ENCODE measurements at places on chromosomes 13 and 19.

GRCh38 chr19:7799640-7800355, 30.2 kb upstream of the EVI5L start:
- peak; percentile 28 for DNase-seq

DNA sequence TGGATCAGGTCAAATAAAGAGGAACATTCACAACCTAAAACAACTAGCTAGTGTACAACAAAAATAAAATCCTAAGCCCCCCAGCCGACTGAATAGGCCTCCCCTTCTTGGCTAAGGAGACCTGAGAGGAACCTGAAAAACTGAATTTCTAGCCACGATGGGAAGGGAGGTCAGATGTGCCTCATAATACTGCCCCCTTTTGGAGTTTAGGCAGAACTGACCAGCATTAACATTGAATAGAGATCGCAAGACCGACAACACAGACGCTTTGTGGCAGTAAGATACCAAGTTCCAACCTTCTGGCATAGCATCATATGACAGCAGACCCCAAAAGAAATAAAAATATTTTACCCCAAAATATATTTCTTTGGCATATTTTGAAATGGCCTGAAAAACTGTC, 15.9 kb downstream of the CBY2 start:
- no peak for DNase-seq

DNA sequence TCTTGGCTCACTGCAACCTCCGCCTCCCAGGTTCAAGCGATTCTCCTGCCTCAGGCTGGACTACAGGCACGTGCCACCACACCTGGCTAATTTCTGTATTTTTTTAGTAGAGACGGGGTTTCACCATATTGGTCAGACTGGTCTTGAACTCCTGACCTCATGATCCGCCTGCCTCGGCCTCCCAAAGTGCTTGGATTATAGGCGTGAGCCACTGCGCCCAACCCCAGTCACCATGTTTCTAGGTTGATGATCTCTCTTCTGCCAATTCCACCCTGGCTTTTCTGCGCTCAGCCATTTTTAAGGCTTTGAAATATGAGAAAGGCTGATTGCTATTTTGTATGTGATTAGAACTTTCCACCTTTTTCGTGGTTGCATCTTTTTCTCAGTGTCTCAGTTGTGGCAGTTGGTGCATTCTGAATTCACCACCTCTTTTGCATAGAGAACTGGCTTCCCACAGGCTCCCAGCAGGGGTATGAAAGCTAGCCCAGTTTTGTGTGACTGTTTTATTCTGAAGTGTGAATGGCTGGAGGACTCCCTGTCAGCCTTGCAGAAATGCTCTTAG, 15.5 kb downstream of the CEACAM1 start:
- no peak for DNase-seq

- no peak for DNase-seq
These were observed 905.5 kb downstream of the UQCRFS1 start for GRCh38 chr19:28307487-28307886.

- no peak for DNase-seq
These were observed 24.7 kb downstream of the CILP2 start for GRCh38 chr19:19562665-19563347.

DNA sequence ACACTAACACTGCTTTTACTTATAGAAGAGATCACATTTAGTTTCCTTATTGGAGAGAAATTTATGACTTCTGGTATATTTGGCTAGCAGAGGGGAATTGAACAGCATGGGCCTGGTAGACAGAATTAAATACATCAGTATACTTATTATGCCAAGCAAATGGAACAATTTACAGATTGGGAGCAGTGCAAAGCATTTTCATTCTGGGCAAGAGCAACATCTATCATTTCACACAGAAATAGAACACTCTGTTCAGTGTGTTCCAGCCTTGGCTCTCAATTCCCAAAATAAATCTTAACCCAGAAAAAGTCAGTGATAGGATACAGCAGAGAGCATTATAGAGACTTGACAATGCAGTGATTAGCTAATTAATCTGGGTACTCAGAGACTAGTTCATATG, 604.0 kb upstream of the SLITRK6 start:
- no peak for DNase-seq

GRCh38 chr19:11495481-11495880, 10.2 kb downstream of the ZNF653 start:
- DNase-seq, result no peak

DNA sequence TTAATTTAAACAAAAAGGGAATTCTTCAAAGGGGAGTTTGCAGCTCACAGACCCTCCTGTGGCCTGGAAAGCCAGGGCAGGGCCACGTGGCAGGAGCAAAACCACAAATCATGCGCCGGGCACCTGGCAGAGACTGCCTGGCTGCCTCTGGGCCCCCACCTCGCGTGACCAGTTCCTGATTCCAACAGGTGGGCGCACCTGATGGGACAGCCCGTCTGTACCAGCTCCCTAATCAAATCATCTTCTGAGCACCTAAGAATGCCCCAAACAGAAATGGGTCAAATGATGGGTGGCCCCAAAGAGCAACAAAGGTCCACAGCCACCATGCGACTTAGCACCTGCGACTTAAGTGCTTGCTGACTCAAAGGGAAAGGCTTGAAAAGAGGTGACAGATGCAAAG, 9.2 kb downstream of the TMTC4 start:
- DNase-seq, result no peak

DNA sequence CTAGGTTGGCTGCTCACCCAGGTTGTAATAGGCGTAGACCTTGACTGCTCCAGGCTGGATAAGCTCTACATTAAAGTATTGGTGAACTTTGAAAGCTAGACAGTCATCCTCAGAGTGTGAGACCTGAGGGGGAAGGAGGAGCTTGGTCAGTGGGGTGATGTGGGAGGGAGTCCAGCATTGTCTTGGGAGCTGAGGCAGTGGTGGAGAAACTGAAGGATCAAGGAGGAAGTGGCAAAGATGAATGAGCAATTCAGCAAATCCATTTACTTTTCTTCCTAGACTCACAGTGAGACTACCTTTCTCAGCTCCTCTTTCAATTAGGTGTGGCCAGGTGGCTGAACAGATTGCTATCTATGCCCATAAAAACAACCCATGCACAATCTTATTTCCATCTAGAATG, 10.2 kb upstream of the TNFSF14 start:
- no peak for DNase-seq

DNA sequence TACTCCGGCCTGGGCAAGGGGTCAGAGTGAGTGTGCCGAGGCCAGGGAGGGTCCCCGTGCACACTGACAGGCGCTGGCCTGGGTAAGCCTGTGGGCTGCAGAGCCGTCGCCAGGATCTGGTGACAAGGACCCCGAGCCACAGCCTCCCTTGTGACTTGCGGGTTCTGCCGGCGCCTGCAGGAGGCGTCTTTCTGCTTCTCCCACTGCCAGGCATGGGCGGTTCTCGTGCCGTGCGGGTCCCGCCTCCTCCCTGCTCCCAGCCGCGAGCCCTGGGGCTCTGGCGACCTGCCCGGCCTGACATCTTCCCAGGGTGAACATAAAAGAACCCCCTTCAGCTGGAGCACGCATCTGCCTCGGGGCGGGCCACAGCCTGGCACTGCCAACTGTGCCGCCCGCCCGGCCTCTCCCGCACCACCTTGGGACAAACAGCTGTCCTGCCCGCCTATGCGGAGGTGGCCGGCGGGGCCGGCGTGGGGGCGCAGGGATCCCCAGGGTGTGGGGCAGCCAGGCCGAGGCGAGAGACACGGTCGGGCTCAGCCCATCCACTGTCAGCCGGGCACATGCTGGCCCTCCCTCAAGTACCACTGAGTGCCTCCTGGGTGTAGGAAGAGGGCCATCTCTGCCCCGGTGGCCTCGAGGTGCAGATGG, 1.5 kb upstream of the HCN2 start:
- peak; percentile 52 for DNase-seq

- peak; percentile 71 for DNase-seq
These were observed 2.0 kb upstream of the ARHGAP45 start for GRCh38 chr19:1064661-1065605.

- DNase-seq, result no peak
These were observed 102.5 kb downstream of the GADD45B start for GRCh38 chr19:2578391-2578890.

DNA sequence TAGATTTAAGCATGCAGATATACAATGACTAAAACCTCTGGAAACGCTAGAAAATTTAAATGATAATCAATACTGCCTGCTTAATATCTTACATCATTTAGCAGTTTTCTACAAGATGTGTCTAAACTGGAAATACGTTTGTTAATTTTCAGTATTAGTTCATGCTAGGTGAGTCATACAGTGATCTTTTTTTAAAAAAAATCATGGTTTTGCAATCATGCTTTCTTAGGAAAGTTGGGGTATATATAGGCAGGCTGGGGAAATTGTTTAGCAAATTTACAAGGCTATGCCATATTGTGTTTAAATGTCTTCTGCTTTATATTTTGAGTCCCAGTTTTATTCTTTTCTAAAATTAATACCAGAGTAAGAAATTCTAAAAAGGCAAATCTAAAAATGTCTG, 245.4 kb upstream of the SPRY2 start:
- DNase-seq, result no peak

- no peak for DNase-seq
These were observed 129.1 kb downstream of the TNFRSF19 start for GRCh38 chr13:23699271-23699670.

- DNase-seq, result no peak
These were observed 23.4 kb downstream of the DOT1L start for GRCh38 chr19:2187159-2187558.

DNA sequence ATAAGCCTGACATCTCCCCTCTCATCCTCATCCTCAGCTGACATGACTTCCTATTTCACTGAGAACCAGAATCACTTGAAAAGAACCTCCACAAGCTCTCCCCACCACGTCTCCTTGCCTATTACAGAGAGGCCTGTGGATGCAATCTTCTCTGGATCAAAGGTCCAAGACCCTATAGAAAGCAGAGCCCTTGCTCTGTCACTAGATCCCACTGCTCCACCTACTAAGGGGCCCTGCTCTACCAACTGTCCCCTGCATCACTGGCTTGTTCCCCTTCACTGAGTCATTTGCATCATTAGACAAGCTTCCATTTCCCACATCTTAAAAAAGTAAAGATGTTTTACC, 40.8 kb downstream of the RCBTB2 start:
- no peak for DNase-seq

DNA sequence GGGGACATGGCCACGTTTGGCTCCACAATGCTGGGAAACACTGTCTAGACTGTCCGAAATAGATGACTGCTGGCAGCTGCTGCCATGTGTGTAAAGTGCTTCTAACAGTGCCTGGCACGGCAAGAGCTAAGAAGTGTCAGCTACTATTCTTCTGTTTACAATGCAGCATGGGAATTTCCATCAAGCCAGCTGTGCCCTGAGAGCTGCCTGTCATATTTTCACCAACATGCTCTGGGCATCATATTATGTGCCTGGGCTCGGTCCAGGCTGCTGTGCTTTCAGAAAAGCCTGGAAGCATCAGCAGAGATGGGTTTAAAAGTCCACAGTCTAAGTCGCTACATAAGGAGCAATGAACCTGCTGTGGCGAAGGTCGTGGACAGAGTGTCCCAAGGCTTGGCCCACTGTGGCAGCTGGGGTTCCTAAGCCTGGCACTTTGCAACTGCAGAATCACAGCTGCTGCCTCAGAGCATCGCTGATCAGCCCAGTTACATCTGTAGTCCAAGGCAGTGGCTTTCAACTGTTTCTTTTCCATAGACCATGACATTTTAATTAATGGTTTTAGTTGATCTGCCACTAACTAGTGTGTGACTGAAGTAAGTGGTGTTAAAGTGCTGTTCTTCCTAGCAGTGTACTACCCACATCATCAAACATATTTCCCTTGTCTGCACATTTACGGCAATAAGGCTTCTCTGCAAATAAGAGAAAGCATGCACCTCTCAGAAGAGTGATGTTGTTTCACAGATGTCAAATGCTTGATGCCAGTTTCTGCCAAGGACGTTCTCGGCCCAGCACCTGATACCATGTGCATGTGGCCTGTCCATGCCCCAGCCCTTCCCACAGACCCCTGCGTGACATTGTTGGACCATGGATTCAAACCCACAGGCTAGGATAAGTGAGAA, 95.7 kb upstream of the C1QTNF9B start:
- no peak for DNase-seq

GRCh38 chr13:71054358-71054757, 812.6 kb downstream of the DACH1 start:
- no peak for DNase-seq

DNA sequence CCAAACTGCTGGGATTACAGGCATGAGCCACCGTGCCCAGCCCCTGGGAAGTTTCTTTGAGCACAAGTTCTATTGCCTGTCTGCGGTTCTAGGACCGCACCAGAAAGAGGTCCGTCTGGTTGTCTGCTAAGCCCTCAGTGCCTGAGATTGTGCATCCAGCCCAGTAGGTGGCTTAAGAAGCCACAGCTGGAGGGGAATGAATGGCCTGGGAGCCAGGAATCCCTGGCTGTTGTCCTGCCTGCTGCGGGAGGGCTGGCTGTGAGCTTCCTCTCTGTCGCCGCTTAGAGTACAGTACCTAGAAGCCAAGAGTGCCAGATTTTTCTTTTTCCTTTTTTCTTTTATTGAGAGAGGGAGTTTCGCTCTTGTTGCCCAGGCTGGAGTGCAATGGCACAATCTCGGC, 4.2 kb upstream of the TYK2 start:
- no peak for DNase-seq

- no peak for DNase-seq
These were observed 25.0 kb upstream of the VWA8 start for GRCh38 chr13:41985788-41986508.

DNA sequence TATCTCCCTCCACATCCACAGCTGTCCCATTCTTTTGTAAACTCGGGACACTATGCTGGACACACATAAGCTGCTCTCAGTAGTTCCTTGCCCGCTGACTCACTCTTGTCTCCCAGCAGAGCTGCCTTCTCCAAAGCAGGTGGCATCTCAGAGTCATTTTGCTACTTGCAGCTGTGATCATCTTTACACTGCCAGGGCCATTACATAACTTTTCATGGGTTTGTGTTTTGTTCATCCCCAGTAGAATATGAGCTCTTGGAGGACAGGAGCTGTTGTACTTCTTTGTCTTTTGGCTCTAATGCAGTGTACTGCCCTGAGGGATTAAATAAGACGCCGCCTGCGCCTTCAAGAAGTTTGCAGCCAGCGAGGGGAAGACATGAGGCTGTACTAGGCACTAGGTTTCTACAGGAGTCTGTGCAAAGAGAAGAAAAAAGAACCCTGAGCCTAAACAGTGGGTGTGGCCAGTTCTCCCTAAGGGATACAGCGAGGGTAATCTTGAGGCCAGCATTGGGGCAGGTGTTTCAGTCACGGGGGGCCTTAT, 40.8 kb upstream of the GPR183 start:
- DNase-seq, result no peak

DNA sequence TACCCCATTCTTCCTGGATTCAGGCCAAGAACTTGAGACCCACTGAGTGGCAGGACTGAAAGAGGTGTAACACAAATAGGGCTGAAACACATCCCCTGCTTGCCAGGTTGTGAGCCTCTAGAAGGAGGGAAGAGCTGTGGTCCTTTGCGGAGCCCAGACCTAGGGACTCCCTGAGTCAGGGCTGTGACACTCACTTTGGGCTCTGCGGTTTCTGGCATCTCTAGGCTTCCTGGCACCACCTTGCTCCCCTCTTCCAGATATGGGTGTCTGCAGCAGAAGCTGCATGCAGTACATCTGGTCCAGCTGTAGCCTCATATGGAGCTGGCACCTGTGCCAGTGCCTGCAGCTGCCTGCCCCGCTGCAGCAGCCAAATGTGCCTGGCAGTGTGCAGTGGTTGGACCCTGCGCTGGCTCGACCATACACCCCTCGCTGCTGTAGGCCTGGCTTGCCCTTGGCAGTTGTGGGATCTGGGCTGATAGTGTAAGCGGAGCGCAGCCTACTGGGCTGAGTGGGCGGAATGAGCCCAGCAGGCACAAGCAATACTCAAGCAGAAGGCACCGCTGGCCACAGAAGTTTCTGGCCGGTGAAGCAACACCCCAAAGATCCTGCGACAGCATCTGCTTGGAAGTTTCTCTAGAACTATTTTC, 290.4 kb downstream of the SLITRK6 start:
- no peak for DNase-seq

- DNase-seq, result no peak
These were observed 4.2 kb upstream of the ADPRHL1 start for GRCh38 chr13:113457510-113457909.
